ENCODE measurements at places on chromosomes 1 and 21. TPM values are rescaled to one million over a fixed set of nuclear protein-coding genes. Genes with fewer than 3 reads are reported as not detected.

AIRE gene
- not detected for total RNA-seq

DEPDC1 gene
- total RNA-seq, result 0.34 TPM

DPT gene
- 0.86 TPM for total RNA-seq

CRB1 gene
- 0.47 TPM for total RNA-seq

SERPINC1 gene
- total RNA-seq, result not detected

DIPK1A gene
- 5.0 TPM for total RNA-seq

FOXD2 gene
- 0.17 TPM for total RNA-seq

CCDC185 gene
- not detected for total RNA-seq

CFH gene
- total RNA-seq, result 119 TPM

HTR1D gene
- total RNA-seq, result not detected
